Activated CD8-positive, alpha-beta memory T cell treated with anti-CD3 and anti-CD28 coated beads for 1 hour (primary cell): ENCODE measurements at places on chromosomes 11 and 22.

DNA sequence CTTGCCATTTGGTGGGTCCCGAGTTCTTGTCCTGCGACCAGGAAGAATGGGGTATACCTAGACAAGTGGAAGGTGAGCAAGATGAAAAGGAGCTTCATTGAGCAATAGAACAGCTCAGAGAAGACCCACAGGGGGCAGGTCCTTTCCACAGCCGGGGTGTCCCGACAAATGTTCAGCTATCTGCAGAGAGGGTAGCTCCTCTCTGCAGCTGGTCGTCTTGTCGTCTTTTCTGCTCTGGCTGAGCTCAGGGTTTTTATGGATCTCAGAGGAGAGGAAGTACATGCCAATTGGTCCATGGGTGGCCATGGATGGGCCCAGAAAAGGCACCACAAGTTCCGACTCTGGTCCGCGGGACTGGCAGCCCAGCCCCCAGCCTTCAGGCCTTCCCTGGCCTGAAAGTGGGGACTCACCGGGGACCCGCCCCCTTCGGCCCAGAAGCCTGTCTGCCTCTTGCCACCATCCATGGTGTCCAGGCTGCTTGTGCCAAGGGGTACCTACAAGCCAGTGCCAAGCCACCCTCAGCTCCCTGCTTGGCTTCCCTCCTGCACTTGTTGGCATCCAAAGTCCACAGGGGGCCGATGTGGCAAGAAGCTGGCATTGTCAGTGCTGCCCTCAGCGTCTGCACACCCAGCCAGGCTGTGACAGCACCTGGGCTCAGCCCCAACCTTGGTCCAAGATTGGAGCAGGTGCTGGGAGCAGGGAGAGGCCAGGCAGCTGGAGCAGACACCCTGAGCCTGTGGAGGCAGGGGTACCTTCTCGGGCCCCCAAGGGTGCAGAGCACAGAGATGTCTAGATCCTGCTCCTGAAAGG, 438.9 kb downstream of the TBC1D22A start:
- no peak for DNase-seq

GRCh38 chr11:110710628-110711381, 1.4 kb downstream of the ARHGAP20 start:
- no peak for DNase-seq

GRCh38 chr22:50276143-50276542, 6.0 kb upstream of the MAPK11 start:
- no peak for DNase-seq

DNA sequence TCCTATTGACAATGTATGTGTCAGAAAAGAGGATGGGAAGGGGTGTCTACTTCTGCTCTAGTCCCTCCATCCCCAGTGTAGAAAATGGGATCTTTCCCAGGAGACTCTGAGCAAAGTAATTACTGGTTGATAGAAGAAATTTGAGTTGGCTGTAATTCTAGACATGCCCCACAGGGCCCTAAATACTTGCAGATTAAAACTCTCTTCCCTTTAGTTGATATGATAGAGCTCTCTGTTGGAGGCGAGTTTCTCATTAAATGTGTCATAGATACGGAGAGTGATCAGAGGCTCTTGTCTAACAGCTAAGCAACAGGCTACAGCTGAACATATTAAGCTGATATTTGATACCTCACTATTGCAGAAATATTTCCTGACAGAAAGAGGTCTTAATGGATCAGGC, 32.9 kb downstream of the OR52E1 start:
- DNase-seq = no peak

- no peak for DNase-seq
These were observed 26.2 kb upstream of the LIN7C start for GRCh38 chr11:27532652-27533325.

DNA sequence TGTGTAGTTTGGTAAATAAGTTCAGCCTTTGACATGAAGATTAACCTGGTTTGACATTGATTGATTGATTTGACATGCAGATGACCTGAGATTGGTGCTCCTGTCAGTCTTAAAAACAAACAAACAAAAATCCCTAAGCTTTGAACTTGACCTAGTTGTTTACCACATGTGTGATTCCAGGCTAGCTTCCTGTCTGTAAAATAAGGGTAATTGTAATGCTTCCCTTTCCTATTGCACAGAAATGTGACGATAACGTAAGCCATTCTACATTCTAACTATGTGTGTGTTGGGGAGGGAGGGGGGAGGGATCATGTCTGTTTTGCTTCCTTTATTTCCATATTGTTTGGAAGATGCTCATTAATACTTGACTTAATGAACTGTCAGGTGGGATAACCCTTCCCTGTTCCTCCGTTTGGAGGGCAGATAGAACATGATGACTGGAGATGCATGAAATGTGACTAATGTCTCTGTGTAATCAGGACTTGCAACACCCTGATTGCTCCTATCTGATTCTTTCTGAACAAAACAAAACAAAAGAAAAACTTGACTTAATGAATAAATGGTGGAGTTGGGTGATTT, 106.1 kb upstream of the CLMP start:
- DNase-seq = no peak

DNA sequence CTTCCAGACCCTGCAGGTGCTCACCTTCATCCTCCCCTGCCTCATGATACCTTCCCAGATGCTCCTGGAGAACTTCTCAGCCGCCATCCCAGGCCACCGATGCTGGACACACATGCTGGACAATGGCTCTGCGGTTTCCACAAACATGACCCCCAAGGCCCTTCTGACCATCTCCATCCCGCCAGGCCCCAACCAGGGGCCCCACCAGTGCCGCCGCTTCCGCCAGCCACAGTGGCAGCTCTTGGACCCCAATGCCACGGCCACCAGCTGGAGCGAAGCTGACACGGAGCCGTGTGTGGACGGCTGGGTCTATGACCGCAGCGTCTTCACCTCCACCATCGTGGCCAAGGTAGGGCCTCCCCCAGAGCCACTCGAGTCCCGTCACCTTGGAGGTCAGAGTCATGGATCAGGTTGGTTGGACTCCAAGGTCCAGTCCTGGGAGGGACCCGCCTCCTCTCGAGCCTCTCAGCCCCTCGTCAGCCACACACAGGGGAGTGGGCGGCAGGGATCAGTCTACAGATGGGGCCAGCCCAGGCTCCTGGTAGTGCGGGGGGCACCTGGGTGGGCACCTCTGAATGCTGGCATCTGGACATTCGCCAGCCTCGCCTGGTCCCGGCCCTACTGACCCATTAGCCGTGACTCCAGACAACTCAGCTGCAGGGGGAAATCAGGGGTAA, 34.8 kb upstream of the SLC22A12 start:
- DNase-seq = no peak

DNA sequence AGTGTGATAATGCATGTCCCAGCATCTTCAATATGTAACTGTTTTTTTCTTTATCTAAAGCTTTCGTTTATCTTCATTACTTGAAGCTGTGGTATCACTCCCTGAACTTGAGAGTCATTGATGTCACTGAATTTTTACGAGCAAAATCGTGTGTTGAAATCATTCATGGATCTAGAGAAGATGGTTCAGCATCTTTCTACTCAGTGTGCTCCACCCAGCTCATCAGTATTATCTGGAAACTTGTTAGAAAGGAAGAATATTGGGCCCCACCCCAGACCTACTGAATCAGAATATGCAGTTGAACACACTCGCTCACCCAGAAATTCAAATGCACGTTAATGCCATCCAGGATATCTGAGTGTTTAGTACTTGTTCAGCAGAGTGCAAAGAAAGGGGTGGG, 8.3 kb downstream of the CDON start:
- DNase-seq = no peak

DNA sequence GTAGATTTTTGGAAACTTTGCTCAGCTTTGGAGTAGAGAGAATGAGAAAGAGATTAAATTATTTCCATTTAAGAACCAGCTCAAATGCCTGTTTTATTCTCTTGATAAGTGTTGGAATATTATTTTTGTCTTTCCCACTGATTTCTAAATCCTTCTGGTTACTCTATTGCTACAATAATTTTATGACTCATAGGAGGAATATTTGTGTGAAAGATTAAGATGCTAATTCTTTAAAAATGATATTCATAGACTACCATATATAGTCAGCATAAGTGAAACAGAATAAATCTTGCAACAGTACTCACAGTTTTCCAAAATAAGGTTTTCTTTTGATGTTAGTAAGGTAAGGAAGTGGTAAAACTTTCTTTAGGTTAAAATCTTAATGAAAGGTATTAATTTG, 60.9 kb downstream of the YAP1 start:
- no peak for DNase-seq

GRCh38 chr11:121829159-121829643, 286.8 kb downstream of the BLID start:
- DNase-seq = no peak

GRCh38 chr11:106957030-106957482, 61.2 kb downstream of the GUCY1A2 start:
- no peak for DNase-seq

DNA sequence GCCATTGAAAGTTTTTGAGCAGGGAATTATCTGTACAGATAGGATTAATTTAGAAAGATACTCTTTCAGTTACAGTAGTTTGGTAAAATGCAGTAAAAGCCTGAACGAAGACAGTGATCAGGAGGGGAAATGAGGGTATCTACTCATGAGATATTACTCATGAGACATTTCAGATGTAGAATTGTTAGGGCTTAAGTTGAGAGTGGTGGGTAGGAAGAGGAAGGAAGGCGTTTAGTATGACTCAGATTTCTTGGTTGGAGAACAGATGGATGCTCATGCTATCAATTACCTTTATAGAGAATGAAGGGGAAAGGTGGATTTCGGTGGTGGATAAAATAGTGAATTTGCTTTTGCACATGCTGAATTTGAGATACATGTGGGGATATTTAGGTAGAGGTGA, 15.8 kb downstream of the CCDC81 start:
- no peak for DNase-seq

DNA sequence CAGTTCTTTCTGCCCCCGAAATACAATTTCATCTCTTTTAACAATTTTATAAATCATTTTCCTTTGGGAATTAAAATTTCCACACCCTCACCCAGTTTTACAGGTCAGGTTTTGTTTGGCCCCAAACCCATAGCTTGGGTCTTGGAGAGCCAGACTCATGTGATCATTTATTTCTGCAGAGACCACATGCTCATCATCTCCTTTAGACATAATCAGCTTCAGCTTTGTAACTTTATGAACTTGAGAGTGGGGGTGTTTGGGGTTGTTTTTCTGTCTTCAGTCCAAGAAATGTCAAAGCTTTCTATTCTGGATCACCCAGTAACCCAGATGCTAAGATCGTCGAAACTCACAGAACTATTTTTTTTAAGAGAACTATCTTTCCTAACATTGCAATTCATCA, 70.9 kb downstream of the DBX1 start:
- no peak for DNase-seq

GRCh38 chr11:9065607-9066432, 25.6 kb downstream of the SCUBE2 start:
- no peak for DNase-seq

DNA sequence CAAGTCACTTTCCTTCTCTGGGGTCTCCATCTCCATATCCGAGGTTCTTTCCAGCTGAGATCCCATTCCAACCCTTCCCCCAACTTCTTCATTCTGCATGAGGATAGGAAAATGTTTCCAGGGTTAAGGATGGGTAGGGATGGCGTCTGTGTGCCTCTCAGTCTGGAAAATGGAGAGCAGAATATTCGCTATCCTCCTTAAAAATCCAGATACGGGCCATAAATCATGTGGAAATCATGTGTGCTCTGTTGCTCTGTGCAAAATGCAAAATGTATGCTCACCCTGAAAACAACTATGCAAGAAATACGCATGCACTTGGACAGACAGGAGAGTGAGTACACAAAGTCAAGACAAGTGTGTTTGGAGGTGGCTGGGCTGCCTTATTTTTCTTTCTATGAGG, 3.2 kb downstream of the CREB3L1 start:
- no peak for DNase-seq

- no peak for DNase-seq
These were observed 2.3 kb downstream of the EXT2 start for GRCh38 chr11:44097821-44098220.

GRCh38 chr11:120694726-120695125, 183.2 kb downstream of the GRIK4 start:
- DNase-seq = no peak

DNA sequence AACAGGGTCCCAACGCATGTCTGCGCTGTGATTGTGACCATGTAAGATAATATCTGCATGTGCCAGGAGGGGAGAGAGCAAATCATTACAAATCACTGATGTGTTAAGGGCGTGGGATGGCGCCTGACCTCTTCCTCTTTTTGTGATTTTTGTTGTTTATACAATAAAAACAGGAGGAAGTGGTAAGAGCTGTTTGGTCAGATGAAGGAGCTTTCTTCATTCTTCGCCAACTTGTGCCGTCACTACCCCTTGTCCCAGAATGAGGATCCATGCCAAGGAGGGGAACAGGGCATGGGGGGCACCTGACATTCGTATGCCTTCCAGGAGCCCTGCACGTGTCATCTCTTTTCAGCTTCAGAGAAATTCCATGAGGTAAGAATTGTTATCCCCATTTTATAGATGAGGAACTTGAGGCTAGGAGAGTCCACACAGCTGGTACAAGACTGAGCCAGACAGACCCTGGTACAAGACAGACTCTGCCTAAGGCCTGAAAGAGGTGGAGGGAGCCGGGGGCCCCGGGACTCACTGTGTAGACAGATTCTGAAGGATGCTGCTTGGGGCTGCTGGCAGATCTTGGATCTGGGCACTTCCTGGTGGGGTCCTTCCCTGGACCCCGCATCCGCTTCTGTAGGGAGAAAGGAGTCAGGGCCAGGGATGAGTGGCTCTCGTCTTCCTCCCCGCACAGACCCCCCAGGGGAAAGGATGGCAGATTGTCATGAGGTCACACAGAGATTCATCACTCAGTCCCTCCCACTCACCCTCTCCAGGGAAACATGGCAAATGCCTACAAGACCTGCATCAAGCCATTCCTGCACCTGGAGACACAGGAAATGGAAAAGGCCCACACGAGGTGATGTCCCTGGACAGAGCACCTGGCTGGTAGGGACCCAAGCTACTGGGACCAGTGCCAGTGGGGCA, 34.6 kb downstream of the NFAM1 start:
- no peak for DNase-seq

GRCh38 chr22:20810645-20811044, 36.7 kb downstream of the SERPIND1 start:
- peak; percentile 25 for DNase-seq

- no peak for DNase-seq
These were observed 22.6 kb upstream of the HIPK3 start for GRCh38 chr11:33234397-33235190.

GRCh38 chr11:130199792-130200191, 40.2 kb downstream of the ST14 start:
- no peak for DNase-seq

DNA sequence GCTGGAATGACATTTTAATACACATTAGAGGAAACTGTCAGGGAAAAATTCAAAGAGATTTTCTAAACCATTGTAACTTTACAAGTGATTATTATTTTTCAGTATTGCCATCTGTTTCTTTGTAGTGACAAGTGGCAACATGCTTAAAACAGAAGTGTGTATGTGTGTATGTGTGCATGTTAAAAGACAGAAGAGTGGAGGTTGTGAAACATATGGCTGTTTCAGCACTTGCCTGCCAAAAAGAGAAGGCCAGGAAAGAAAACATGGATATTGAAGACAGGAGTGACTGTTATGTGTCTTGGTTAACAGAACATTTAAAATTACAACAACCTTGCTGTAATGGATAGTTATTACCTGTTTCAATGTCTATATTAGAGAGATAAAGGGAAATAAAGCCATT, 24.3 kb upstream of the VWA5A start:
- DNase-seq = no peak
